ENCODE measurements at places on chromosomes 12 and 14.

- no peak for DNase-seq
Measured at GRCh38 chr14:49280566-49280965, 305.6 kb downstream of the RPS29 start.

GRCh38 chr12:82754856-82755255 lies 68.2 kb downstream of the TMTC2 start:
- no peak for DNase-seq

- DNase-seq = no peak
Measured at GRCh38 chr12:122956035-122956434, 10.2 kb downstream of the ABCB9 start.

DNA sequence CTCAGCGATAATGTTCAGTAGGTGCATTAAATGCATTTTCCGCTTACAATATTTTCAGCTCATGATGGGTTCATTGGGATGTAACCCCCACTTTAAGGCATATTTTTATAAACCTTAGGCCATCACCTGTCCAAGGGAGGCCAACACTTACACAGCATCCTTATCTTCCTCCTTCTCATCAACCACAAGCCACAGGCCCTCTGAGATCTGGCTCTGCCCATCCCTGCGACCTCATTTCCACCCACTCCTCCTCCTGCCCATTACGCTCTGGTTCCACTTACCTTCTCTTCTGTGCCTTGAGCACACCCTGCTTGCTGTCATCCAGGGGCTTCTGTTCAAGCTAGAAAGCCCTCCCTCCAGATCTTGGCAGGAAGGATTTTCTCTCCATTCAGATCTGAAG lies 93.2 kb downstream of the EGLN3 start:
- no peak for DNase-seq

DNA sequence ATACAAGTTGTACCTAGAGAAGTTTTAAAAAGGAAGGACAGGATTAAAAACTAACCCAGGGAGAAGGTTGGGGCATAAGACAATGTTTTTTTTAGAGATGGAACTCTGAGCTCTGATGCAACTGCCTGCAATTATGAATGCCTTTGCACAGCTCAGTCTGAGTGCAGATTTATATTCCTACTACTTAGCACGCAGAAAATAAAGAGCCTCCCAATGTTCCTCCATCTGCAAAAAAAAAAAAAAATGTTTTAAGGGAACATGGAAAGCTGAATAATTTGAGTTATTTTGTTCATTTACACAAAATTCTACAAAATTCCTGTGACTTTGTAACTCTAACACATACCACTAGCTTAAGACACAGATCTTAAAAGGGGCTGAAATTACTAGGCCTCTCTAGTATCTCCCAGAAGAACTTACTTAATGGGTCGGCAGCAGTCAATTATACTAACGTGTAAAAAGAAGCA lies 15.7 kb downstream of the CLIP1 start:
- DNase-seq = no peak

DNA sequence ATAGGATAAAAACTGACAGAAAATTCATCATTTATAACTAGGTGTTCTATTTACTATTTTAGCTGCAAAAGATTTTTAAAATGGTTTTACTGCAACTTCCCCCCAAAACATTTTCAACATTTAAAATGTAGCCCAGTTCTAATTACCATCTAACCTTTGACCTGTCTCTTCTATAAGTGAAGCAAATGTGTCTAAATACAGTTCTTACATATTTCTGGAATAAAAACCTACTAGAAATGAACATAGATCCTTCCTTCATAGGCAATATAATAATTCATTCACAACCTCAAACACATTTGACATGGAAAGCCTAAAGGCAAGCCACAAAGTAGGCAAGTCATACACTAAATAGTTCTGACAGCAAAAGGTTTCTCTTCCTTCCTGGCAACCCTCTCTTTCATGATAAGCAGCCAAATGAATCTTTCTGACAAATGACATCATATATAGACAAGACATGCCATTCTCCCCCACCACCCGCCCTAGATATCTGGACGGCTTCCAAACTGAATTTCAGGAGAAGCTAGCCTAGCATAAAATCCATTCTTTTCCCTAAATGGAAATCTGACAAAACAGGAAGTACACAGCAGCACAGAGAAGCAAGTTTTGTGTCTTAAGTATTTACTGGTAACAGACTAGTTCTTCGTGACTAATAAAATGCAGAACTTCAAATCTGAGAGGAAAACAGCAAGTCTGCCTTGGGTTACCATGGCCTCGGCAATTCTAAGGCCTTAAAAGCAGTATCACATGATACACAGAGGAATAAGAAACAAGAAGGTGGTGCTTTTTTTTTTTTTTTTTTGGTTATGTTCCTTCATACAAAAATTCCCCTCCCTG lies 17.2 kb upstream of the ARID4A start:
- DNase-seq = peak; percentile 88

- DNase-seq = no peak
Measured at GRCh38 chr12:1436015-1436414, 158.4 kb downstream of the FBXL14 start.

GRCh38 chr12:65899241-65899640 lies 75.0 kb downstream of the HMGA2 start:
- DNase-seq = no peak

DNA sequence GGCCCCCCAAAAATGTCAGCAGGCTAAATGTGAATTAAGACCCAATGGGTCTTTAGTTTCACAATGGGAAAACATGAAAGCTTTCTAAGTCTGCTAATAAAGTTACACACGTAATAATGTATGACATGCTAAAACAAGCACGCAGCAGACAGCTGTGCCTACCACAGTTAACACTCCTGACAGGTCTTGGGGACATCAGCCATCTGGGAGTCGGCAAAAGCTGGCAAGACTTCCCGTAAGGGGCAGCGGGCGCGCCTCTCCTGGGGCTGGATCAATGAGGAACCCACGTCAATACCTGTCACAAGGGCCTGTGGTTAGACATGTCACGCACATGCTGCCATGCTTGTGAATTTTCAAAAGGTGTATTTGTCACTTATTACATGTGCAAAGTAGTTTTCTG lies 45.0 kb downstream of the ACTN1 start:
- DNase-seq = no peak

DNA sequence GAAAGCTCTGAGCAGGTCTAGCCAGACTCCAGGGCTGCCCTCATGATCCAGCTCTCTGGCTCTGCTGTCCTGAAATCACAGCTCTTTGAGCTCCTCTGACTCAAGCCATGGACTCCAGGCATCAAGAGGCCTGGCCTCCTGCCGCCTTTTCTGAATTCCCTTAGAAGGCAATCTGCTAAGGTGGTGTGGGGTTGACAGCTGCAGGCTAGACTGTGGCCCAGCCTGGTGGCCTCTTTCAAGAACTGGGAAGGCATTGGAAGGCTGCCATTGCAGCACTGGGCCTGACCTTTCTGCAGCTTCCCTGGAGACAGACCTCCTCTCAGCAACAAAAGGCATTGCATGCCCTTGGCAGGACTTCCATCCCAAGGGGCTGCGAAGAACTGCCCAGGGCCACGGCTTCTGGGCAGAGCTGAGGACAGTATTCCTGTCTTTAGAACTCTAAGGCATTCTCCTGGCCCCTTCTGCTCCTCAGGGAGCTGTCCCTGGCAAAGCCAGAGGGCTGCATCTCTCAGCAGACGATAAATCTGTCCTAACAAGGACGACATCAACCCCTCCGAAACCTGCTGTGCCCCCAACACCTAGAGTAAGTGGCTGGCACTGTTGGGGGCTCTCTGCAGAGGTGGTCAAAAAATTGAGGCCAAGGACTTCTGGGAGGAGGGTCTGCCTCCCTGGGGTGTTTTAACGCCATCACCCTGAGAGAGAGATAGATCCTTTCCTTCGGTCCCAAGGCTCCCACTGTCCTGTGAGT lies 115.6 kb downstream of the RBM19 start:
- no peak for DNase-seq

- no peak for DNase-seq
Measured at GRCh38 chr14:94368956-94369355, 19.4 kb downstream of the SERPINA1 start.

DNA sequence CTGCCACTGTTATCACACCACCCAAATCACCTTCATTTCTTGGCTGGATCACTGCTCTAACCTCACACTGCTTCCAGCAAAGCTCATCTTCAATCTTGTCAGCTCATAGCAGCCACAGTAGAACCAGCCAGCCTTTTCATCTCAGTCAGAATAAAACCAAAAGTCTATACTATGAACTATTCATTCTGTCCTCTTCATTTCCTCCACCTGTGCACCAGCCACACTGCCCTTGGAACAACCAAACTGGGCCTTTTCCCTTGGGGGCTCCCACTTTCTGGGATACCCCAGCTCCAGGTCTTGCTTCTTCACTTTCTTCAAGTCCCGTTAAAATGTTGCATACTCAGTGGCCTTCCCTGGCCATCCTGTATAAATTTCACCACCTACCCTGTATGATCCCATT lies 234.4 kb upstream of the DAAM1 start:
- DNase-seq = no peak

GRCh38 chr12:118025168-118025567 lies 8.7 kb downstream of the RFC5 start:
- DNase-seq = no peak

DNA sequence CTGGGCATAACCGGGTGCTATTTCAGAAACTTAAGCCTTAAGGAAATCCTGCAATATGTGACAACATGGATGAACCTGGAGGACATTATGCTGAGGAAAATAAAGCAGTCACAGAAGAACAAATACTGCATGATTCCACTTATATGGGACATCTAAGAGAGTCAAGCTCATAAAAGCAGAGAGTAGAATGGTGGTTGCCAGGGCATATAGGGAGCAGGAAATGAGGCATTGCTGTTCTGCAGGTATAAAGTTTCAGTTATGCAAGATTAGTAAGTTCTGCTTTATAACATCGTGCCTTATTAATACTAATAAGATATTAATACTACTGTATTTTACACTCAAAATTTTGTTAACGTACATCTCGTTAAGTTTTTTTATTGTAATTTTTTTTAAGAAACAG lies 124.2 kb upstream of the ATF1 start:
- no peak for DNase-seq

DNA sequence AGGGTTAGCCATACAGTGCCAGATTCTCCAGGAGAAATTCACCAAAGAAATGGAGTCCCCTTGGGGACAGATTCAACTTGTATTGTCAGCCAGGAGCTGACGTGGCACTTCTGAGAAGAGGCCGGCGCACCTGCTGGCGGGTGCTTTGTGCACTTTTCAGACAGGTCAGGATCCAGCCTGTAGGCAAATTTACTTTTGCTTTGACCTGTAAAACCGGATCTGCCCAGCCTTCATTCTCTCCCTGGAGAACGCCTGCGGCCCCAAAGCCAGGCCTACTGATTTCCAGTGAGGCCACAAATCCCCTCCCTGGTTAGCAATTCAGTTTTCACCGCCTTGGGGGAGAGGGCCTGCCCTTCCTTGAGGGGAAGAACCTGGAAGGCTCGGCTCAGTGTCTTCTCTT lies 17.4 kb downstream of the P2RX4 start:
- no peak for DNase-seq

DNA sequence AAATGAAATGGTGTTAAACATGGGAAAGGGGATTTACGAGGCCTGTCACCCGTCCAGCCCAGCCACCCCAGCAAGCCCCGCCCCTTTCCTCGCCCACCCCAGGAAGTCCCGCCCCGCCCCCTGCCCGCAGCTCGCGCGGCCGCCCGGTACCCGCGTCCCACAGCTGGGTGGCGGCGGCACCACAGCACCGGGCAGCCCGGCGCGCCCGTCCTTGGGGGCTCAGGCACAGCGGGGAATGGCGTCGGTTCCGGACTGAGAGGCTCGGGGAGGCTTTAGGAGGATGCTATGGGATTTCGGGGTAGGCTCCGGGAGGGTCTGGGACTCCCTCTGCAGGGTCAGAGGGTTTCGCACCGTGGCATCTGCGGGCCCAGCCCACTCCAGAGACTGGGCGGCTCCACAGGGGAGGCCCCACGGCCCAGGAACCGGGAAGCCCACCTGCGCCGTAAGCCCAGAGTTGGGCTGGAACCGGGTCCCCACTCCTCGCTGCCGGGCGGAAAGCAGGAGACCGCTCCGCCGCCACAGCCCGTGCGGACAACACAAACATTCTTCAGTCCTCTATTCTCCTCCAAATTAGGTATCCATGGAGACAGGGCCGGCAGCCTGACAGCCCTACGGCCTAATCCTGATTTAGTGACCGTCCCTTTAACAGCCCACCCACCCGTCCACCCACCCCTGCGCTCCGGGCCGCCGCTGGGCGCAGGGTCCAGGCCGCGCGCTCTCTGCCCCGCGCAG lies 1.4 kb downstream of the FIGNL2 start:
- DNase-seq = no peak

DNA sequence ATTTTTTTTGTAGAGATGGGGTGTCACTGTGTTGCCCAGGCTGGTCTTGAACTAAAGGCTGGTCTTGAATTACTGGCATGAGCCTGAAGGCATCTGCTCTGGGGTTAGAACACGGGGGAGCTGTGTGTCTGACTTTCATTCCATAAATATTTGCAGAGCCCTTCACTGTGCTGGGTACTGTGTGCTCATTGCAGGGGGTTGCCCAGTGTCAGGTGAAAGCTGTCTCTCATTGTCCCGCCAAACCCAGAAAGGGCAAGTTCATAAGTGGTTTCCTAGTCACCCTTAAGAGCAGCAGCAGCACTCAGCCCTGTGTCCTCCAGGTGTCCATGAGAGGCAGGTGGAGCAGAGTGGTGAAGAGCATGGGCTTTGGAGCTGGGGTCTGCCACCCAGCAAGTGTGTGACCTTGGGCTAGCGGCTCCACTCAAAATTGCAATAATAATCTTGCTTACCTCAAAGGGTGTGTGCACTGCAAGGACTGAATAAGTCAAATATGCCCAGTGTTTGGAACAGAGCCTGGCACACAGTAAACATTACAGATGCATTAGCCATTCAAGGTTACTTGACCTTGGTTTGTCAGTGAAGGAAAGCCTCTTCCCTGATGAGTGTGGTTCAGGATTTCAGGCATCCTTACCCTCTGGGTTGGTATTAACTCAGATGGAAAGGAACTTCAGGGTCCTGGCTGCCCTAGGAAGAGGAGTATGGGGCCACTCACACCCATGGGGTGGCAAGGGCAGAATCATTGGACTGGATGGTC lies 4.4 kb upstream of the SMIM41 start:
- no peak for DNase-seq

GRCh38 chr14:35343702-35344101 lies 51.5 kb downstream of the PSMA6 start:
- no peak for DNase-seq

DNA sequence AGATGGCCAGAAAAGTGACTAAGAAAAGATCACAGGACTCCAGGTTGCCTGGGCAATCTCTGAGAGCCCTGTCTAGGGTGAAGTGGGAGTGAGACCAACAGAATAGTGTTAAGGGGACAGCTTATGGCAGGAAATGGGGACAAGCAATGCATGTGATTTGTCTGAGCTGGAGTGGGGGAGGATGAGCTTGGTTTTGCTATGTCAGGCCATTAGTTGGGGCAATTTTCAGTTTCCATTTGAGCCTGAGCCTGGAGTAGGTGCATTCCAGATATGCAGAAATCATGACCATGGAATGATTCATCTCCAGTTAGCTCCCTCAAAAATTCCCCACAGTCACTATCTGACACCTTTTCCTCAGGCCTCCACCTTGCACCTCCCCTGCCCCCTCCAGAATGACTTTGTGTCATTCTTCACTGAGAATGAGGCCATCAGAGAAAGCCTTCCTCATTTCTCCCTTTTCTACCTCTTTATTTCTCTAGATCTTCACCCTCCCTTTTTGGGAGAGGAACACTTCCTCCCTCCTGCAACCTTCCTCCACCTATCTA lies 150.9 kb upstream of the PLEKHG7 start:
- DNase-seq = peak; percentile 21

GRCh38 chr12:114916541-114916940 lies 232.6 kb upstream of the TBX3 start:
- no peak for DNase-seq

GRCh38 chr14:71629250-71629649 lies 303.0 kb upstream of the RGS6 start:
- DNase-seq = no peak

All from KBM-7 (cell line).